ENCODE measurements at places on chromosomes 4 and X. TPM values are rescaled to one million over a fixed set of nuclear protein-coding genes. Genes with fewer than 3 reads are reported as not detected.

Gene STATH
- 0.90 TPM for total RNA-seq

Gene LINC00632
- total RNA-seq, result 107 TPM

Gene MAGEB10
- not detected for total RNA-seq

Gene GUCY1B1
- total RNA-seq, result 3.6 TPM

Gene NFKB1
- total RNA-seq, result 20.6 TPM

Gene SLC6A14
- total RNA-seq, result 1.1 TPM

Gene AKAP4
- total RNA-seq, result not detected

Gene MAGEC1
- total RNA-seq, result not detected

Gene SPARCL1
- total RNA-seq, result 0.38 TPM

Gene REST
- 48.5 TPM for total RNA-seq

Gene PDZD11
- total RNA-seq, result 44.0 TPM

Gene CENPVL2
- total RNA-seq, result 0.33 TPM

Gene CENPE
- total RNA-seq, result 14.1 TPM

Gene GPRASP2
- total RNA-seq, result 8.5 TPM

Gene CLDN34
- total RNA-seq, result 0.86 TPM

Gene CT45A10
- not detected for total RNA-seq

Gene PRDM8
- total RNA-seq, result 6.2 TPM

Gene TNIP3
- total RNA-seq, result 0.24 TPM

Gene NR3C2
- total RNA-seq, result 13.9 TPM

Gene MAGEA8
- 0.21 TPM for total RNA-seq

Gene NKX6-1
- total RNA-seq, result 14.9 TPM

Gene FRMD7
- total RNA-seq, result not detected

Gene CCSER1
- total RNA-seq, result 18.1 TPM

Gene KLHL5
- 15.7 TPM for total RNA-seq

Gene ZDHHC15
- total RNA-seq, result 3.7 TPM

Gene CXCL8
- 3.3 TPM for total RNA-seq

Gene MAGEB16
- total RNA-seq, result not detected

Gene MXRA5
- total RNA-seq, result 109 TPM

Gene DDX53
- not detected for total RNA-seq

Gene CXCL11
- not detected for total RNA-seq

Gene TBC1D9
- 29.1 TPM for total RNA-seq

Measured in type B pancreatic cell (in vitro differentiated cells).